Activated CD8-positive, alpha-beta memory T cell treated with anti-CD3 and anti-CD28 coated beads, Interleukin-2, amount 50 U/mL, for 48 hours (primary cell): ENCODE measurements at places on chromosomes 16 and 17.

DNA sequence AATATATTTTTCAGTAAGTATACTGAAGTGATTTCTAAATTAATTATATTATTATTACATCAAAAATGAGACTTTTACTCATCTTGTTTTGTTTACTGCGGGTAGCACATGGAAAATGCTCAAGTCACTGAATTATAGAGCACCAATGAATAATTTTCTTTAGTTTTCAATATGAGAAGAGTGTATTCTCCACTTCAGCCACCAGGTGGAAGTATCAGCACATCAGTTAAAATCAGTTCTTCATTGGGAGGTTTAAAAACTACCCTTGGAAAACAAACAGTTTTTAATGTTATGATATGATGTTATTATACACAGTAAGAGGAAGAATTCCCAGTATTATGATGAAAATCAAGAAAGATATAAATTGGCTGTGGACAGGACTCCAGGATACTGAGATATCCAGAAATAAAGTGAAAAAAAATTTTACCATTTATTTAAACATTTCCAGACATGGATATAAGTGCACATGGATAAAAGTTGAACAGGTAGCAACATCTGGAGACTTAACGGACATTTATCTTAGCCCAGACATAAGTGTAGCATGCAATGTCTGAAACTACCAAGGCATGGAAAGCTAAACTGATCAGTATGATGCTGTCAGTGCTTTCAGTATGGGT lies 467.3 kb downstream of the KCNJ2 start:
- DNase-seq, result no peak

DNA sequence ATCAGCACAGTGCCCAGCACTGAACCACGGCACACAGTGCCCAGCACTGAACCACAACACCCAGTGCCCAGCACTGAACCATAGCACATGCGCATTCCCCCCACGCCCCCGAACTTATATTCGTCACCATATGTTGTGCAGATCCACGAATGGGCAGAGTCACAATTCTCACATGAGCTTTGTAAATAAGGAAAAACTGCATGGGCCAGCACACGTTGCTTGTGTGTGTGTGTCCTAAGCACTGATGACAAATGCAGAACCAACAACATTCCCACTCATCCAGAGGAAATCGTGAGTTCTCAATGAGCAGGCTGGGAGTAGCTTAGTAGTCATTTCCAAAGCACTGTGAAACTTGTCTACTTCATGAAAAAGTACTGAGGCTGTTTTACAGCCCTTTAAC lies 70.0 kb downstream of the ADCY9 start:
- peak; percentile 25 for DNase-seq

GRCh38 chr17:50944054-50944901 lies 78.1 kb upstream of the TOB1 start:
- peak; percentile 89 for DNase-seq

DNA sequence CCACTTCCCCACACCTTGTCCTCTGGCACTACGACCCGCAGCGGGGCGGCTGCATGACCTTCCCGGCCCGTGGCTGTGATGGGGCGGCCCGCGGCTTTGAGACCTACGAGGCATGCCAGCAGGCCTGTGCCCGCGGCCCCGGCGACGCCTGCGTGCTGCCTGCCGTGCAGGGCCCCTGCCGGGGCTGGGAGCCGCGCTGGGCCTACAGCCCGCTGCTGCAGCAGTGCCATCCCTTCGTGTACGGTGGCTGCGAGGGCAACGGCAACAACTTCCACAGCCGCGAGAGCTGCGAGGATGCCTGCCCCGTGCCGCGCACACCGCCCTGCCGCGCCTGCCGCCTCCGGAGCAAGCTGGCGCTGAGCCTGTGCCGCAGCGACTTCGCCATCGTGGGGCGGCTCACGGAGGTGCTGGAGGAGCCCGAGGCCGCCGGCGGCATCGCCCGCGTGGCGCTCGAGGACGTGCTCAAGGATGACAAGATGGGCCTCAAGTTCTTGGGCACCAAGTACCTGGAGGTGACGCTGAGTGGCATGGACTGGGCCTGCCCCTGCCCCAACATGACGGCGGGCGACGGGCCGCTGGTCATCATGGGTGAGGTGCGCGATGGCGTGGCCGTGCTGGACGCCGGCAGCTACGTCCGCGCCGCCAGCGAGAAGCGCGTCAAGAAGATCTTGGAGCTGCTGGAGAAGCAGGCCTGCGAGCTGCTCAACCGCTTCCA lies 2.6 kb downstream of the METTL26 start:
- DNase-seq, result no peak

DNA sequence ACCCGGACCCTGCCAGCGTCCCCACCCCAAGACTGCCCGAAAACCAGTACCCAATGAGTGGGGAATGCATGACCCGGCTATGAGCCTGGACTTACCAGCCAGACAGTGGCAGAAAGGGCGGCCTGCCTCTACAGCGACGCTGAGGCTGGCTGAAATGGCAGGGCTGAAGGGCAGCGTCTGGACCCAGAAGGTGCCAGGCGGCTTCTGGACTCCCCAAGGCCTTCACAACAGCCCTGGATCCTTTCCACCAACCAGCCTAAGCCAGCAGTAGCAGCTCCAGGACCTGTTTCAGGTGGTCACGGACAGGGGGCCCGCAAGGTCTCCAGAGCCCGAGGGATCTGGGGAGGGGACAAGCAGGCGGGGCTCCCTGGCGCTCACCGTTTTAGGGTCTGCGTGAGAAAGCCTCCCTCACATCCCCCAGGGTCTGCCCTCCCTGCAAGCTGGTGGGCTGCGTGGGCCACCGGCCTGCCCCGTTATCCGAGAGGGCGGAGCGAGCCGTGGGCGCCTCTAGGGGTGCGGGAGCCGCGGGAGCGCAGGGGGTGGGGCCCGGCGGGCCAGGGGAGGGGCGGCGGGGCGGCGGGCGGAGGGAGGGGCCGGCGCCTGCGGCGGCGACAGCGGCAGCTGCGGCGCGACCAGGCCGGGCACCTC lies at the start of gene RIPOR1:
Gene RIPOR1 (plus strand): TSS at position 608 of the 648 bp plus-strand sequence. CDS start 9,618 bp downstream, outside the sequence.
- DNase-seq, result peak; percentile 72

DNA sequence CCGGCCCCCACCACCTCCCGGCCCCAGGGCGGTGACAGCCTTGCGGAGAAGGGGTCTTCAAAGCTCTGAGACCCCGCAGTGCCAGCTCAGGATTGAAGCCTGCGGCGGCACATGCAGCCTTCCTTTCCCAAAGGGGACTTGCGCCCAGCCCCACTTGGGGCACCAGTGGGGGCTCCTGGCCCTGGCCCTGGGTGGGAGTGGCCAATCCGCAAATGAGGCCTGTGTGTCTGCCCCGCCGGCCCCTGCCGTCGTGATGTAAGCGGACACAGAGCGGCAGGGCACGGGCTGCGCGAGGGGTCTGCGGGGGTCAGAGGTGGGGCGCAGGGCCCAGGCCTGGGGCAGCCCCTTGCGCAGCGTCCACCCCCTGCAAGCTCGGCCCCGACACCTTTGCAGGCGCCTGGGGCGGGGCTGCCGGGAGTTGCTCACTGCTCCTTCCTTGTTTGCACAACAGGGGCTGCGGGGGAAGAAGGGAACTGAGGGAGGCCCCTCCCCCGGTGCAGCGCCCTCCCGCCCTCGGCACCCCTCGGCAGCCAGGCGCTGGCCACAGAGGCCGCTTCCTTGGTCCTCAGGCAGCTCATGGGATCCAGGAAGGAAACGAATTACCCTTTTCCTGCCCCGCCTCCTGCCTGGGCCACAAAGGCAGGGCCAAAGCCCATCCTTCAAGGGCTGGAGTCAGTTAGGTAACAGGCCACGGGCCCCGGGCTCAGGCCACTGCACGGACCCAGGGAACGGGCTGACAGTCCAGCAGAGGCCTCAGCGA lies 2.9 kb downstream of the SLC16A3 start:
- DNase-seq, result no peak

GRCh38 chr16:21628121-21628726 lies 24.2 kb downstream of the IGSF6 start:
- DNase-seq, result no peak

- no peak for DNase-seq
These were observed 2.3 kb downstream of the CCL4 start for GRCh38 chr17:36105781-36106492.

DNA sequence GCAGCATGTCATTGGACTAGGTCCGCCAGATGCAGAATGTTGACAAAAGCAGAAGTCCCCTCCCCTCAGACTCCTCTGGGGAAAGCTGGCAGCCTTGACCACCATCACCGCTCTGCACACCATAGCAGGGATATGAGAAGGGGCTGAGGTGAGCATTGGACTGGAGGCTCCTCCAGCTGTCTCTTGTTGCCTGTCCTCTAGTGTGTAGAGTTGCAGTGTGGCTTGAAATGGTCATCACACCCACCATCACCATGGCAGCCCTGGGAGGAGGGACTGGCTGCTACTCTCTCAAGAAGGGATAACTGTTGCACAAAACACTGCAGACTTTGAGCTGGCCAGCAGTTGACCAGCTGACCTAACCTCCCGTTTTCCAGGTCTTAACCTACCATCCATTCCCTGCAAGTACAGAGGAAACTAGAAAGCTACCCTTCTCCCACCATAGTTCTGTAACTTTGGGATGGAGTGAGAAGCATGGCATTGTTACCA lies 38.3 kb downstream of the HLF start:
- no peak for DNase-seq

- DNase-seq, result no peak
These were observed 207.0 kb downstream of the STX8 start for GRCh38 chr17:9368631-9369030.
